Activated T-helper 1 cell treated with anti-CD3 and anti-CD28 coated beads, Interleukin-12 subunit alpha, Interleukin-12 subunit beta, Interleukin-2, Interleukin-4 antibody, amounts not matched to agents 30 ng/mL and 10 ng/mL and 1 ng/mL, durations not matched to agents 14 hours and 24 hours and 36 hours (primary cell): ENCODE measurements at places on chromosomes 1 and 21. TPM values are rescaled to one million over a fixed set of nuclear protein-coding genes. Genes with fewer than 3 reads are reported as not detected.

The PCAT6 gene
- total RNA-seq, result 1.1 and 1.7 TPM in 2 replicates

GRCh38 chr1:42430286-42431135, 25.3 kb downstream of the ZMYND12 start:
- no peak overlapping the region for H3K27ac ChIP-seq
- DNase-seq, result no peak
- no peak overlapping the region for H3K4me3 ChIP-seq

GRCh38 chr1:2807036-2807435, 5.5 kb upstream of the TTC34 start:
- no peak overlapping the region for H3K4me3 ChIP-seq
- H3K4me1 ChIP-seq, result no peaks in the 10 kb centered on the region
- no peaks in the 10 kb centered on the region for H3K36me3 ChIP-seq
- no peak for DNase-seq

- H3K4me3 ChIP-seq, result no peak overlapping the region
- H3K36me3 ChIP-seq, result no peaks in the 10 kb centered on the region
- H3K4me1 ChIP-seq, result no peaks in the 10 kb centered on the region
- no peak for DNase-seq
- no peak overlapping the region for H3K27ac ChIP-seq
- H3K27me3 ChIP-seq, result no peaks in the 10 kb centered on the region
Observed at GRCh38 chr1:189775343-189775742, 702.3 kb downstream of the BRINP3 start.

DNA sequence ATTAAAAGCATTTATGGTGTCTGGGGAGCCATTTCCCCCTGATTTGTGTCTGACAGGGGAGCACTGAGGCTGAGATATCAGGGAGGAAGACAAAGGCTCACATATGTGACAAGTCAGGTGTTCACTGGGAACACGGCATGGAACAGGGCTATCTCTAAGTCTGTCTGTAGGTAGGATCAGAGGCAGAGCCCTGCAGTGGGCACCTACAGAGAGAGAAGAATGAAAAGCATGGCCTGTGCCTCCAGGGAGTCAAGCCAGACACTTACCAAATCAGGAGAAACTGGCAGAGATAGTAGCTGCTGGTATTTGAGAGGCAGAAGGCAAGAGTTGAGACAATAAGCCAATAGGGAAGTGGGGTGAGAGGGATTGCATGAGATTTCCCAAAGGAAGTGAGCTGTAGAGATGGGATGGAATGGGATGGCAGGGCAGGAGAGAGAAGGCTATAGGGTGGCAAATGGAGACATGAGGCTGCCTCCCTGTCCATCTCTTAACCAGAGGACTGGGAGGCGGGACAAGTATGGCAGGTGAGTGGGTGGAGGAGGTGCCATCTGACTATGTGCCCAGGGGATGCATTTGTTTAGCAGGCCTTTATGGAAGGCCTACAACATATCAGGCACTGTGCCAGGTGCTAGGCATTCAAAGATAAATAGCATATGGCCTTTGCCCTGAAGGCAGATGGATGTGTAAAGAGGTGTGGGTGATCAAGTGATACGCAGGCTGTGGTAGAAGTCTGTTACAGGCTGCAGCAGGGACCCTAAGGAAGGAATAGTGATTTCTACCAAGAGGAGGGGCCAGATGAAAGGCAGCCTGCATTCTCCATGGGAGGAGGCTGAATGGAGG, 136.2 kb upstream of the IPO9 start:
- no peak for DNase-seq
- H3K4me1 ChIP-seq, result no peaks in the 10 kb centered on the region
- H3K27me3 ChIP-seq, result peaks cover 5% of the 10 kb centered on the region
- H3K36me3 ChIP-seq, result no peaks in the 10 kb centered on the region
